Stimulated activated CD8-positive, alpha-beta memory T cell treated with anti-CD3 and anti-CD28 coated beads, Interleukin-12 subunit alpha, Interleukin-12 subunit beta, amount 100 ng/mL, for 1 hour (primary cell): ENCODE measurements at places on chromosomes 3 and 15.

- no peak for DNase-seq
These were observed 8.4 kb downstream of the THBS1 start for GRCh38 chr15:39589193-39589814.

DNA sequence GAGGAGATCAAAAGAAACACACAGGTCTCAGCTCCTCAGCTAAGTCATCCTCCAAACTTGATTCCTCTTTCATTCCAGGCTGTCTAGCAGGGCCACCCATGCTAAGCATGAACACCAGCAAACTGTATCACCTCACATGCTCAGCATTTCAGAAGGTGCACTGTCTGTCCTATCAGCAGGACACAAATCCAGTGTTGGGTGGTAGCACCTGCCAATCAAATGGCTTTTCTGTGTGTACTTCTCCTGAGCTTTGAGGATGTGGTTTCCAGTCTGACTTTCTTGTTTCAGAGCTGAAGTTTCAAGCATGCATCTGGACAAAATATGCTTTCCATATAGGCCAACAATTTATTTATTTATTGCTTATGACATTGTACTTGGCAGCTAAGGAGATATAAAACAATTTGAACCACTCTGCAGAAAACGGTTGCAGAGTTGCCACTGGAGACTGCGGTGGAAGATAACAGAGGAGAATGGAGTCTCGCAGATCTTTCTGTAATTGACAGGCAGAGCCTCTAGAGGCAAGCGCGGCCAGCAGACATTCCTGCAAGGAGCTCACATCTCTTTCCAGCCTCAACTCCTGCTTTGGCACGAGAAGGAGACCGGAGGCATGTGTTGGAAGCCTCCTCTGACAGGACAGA lies 167.1 kb upstream of the WNT5A start:
- DNase-seq = no peak

- DNase-seq = no peak
These were observed 159.0 kb upstream of the CHRNA7 start for GRCh38 chr15:31871166-31871886.

- no peak for DNase-seq
These were observed 853.4 kb downstream of the IGSF11 start for GRCh38 chr3:118181274-118181673.

DNA sequence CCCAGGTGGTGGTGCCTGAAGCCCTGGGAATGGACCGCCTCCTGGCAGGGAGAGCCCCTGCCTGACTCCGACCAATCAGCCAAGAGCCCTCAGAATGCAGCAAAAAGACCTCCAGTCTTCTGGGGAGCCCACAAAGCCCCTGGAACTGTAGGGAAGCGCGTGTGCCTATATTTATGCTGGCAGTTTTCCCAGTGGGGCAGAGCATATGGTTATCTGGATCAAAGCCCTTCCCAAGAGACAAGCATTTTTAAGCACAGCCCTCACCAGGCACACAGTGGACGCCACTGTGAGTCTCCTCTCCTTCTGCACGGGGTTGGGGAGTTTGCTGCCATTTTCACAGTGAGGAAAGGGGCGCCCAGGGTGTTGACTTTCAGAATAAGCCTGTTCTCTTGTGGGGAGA lies 80.9 kb upstream of the RPL32 start:
- DNase-seq = no peak

GRCh38 chr3:40961104-40961857 lies 238.0 kb upstream of the CTNNB1 start:
- no peak for DNase-seq

GRCh38 chr15:58517682-58518525 lies 86.1 kb downstream of the LIPC start:
- DNase-seq = peak; percentile 2

DNA sequence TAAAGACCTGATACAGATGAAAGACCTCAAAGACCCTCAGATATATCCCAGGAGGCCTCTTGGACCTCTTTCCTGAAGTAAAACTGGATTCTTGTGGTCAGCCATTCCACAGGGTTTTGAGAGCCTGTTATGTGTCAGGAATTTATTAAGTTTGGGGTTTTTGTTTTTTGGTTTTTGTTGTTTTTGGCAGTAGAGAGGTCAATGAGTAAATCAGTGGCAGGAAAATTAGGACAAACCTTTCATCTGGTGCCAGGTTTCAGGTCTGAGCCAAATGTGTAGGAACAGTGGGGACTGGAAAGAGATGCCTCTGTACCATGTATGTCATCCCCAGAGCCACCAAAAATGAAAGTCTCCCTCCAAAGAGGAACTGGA lies 520.4 kb upstream of the MDFIC2 start:
- DNase-seq = no peak

DNA sequence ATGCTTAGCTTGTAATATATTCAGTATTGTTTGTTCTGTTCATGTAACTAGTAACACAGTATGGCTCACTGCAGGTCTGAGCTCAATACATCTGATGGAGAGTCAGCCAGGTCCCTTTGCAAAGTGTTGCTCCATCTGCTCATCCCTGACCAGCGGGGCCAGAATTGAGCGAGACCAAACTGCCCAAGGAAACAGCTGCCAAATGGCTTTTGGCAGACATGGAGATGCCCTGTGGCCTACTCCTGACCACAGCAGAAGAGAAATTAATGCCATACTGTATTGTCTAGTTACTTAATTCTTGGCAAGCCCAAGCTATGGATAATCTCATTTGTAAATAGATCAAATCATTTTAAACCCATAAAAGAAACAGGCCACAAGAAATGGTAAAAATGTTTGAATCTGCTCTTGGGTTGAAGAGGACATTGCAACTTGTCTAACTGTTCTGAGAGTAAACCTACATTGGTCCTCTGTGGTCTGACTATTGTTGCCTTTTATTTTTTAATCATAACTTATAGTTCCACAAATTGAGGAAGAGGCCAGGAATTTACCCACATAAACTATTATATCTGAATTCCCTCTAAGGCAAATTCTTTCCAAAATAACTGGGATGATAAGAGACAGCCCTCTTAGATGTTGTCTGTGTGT lies 209.5 kb downstream of the EBLN2 start:
- DNase-seq = no peak

GRCh38 chr3:175233957-175234940 lies 375.1 kb downstream of the NAALADL2 start:
- DNase-seq = no peak

DNA sequence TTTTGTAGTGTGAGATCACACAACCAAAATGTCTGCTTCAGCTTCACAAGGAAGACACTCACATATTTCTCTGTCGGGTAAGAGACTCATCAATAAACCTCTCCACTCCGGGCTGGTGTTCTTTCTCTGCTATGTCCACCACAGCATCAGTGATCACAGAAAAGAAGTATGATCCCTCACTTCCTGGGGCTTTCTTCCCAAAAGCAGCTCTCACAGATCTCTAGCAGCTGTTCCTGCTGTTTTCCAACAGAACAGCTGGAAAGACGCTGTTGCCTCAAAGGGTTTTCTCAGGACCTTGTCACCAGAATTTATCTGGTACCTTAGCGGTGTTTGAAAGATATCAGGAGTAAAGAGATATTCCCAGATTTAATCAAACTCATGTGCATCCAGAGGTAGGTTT lies 46.4 kb downstream of the GATM start:
- DNase-seq = no peak

DNA sequence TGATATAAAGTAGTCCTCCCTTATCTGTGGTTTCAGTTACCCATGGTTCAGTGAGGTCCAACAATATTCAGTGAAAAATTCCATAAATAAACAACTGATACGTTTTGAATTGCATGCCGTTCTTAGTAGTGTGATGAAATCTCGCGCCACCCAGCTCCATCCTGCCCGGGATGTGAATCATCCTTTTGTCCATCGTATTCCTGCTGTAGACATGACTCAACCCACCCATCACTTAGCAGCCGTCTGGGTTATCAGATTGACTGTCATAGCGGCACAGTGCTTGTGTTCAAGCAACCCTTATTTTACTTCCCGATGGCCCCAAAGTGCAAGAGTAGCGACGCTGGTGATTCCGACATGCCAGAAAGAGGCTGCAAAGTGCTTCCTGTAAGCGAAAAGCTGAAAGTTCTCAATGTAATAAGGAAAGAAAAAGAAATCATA lies 48.0 kb upstream of the MEX3B start:
- DNase-seq = no peak

DNA sequence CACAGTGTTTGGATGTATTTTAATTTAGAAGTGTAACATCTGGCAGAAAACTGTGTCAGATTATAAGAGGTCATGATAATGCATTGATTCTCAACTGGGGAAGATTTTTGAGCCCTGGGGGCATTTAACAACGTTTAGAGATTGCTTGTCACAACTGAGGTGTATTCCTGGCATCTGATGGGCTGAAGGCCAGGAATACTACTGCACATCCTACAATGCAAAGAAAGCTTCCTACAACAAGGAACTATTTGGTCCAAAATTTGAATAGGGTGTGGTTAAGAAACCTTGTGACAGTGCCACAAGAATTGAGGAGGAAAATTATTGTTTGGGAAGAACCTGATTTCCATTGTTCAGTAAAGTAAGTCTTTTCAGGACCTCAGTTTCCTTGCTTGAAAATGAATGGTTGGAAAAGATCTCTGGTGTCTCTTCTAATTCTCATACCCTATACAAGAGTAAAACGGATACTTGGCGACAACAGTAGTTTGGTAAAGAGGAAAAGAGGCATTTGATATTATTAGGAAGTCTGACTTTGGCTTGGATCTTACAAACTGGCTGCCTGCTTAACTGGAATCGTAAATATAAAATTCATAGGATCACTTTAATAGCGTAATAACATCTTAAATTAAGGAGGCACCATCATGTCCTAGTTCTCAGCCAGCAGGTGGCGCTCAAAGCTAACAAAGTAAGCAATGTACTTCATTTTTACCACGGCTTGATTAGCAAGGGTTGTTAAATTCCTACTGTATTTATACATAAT lies 4.3 kb downstream of the DAZL start:
- peak; percentile 83 for DNase-seq

DNA sequence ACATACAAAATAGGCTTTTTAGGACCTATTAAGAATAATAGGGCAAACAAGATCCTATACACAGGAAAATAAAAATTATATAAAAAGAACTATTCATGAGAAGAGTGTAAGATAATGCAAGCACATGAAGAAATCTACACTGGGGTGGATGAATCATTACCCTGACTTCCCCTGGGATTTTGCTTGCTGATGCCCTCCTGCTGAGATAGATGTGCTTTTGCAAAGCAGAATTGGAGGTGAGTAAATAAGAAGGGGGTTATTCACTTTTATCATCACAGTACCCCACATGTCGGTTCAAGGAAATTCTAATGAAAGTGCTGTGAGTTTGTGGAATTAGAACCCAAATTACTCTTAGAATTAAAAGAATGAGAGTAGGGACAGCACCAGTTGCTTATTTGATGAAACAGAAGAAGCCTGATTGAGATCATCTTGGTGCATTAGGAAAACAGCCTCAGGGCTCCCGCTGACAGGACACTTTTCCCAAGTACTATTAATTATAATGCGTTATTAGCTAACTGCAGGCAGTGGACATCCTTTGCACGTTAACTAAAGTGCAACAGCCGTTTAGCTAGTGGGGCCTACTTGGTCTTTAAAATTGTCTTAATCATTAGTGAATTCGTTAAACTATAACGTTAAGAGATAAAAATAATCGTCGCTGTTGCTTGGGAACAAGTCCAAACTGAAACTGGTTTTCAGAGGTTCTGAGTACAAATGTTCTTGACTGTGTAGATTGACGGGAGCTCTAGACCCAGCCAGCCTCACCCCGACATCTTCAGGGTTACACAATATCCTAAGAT lies 48.4 kb downstream of the SLC2A2 start:
- DNase-seq = no peak

DNA sequence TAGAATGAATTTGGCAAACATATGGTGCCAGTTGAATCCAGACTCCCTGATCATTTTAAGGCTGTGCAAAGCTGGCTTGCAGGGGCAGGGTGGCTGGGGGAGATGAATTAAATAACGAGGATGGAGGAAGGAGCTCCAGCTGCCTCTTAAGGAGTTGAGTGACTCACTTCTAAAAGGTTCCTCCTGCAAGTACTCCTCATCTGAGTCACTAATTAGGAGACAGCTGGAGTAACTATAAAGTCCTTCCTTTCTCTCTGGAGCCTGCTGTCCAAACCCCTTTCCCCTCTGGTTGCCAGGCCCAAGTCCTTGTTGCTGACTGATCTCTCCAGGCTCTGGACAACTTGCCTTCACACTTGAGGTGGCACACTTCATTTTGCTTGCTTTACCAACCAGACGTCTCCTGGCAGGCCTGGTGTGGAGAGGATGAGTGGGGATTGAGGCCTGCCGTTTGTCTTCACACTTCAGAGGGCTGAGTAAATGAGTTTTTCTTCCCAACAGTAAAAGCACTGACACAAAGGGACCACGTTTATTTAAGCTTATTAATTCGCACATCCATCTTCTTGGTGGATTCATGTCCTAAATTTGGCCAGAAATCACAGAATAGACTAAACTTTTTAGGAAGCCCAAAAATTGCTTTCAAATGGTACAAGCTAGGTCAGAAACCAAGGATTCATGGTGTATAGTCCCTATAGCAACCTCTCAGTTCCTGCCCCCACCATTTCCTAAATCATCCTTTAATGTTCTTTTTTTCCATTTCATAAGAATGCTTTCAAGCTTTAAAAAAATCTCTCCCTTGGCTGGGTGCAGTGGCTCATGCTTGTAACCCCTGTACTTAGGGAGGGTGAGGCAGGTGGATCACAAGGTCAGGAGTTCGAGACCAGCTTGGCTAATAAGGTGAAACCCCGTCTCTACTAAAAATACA lies 90.5 kb upstream of the MYRIP start:
- no peak for DNase-seq

GRCh38 chr3:113141543-113141942 lies 69.8 kb upstream of the BOC start:
- no peak for DNase-seq

DNA sequence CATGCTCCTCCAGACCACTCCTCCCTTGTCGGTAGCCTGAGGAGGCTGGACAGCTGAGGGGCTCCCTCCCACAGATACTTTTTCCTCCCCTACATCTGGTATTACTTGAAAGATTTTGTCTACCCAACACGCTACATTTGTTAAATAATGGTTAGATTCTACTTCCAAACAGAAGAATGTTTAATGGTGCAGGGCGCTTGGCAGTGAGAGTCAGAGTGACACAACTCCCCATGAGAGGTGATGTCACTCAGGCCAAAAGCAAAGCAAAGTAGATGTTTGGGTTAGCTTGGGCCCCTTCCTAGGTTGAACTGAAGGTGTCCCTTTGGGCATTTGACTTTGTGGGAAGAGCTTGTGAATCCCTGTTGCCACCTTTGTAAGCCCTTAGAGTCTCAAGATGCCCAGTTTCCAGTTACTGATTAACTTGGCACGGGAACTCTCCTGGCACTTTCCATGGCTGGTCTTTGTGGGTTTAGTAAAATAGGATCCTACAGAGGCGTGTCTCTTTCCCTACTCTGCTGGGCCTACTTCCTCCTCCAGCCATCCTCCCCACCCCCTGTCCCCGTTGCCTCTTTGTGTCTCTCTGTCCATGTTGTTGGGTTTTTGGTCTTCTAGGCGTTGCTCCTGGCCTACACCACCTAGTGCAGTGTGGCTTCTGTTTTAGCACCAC lies 5.6 kb downstream of the LIMD1 start:
- DNase-seq = no peak
